ENCODE measurements at places on chromosomes 2 and 18.

DNA sequence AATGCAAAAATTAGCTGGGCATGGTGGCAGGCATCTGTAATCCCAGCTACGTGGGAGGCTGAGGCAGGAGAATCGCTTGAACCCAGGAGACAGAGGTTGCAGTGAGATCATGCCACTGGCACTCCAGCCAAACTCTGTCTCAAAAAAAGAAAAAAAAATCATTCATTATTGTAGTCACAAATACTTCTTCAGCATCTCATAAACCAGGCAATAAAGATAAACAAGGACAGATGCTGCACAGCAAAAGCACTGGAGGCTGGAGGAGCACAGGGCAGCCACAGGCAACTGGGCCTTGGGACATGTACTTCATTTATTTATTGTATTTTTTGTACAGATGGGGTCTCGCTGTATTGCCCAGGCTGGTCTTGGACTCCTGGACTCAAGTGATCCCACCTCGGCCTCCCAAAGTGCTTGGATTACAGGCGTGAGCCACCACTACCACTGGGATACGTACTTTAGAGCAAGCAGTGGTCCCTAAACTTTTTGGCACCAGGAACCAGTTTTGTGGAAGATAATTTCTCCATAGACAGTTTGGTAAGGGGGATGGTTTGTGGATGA is 16.8 kb upstream of the MAT2A start:
- DNase-seq: no peak

- DNase-seq: no peak
Measured at GRCh38 chr18:74407888-74408287, 49.2 kb downstream of the DIPK1C start.

DNA sequence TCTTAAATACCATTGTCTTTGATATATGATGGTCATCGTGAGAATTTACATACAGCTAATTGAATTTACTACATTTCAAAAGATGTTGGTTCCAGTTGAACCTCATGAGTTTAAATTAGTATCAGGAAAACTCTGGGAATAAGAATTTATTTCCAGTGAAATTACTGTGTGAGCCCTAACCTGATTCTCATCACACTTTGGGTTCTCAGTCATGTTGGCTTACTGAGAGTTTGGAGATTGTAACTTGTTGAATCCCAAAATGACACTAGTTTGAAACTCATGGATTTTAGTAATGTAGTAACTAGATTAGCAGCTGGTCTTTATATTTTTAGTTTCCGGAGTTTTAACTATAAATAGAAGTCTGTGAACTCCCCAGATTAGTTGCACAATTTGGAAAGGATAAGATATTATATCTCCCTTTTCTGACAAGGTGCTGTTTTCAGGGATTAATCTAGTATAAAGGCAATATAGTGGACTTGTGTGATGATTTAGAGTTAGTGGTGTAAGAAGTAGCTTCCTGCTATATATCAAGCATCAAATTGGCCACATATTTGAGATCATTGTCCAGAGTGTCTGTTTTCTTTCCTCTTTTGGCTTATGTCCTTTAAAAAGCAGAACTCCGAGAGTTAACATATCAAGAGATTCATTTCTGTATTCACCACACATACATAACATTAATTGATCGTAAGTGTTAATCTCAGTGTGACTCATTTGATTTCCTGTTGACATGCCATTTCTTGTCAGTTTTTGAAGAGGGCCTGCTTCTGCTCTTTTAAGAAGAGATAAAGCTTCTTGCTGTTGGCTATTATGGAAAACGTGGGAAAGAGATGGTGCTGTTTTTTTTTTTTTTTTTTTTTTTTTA is 15.7 kb downstream of the NDUFV2 start:
- DNase-seq: no peak

DNA sequence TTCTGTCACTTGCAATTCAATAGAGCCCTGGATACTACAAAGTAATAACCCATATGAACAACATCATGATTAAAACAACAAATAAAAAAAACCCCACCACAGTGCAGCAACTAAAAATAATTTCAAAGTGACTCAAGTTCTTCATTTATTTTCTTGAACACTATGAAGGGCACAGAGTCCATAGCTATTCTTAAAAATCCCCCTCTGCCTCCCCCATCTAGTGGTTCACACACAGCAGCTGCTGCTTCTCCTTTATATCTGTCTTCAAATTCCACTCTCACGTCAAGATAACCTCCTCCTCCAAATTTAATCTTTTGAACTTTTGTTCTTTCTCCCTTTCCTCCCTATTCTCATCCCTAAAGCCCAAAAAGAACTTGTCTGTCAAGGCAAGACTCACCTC is 591.3 kb downstream of the ZEB2 start:
- no peak for DNase-seq

DNA sequence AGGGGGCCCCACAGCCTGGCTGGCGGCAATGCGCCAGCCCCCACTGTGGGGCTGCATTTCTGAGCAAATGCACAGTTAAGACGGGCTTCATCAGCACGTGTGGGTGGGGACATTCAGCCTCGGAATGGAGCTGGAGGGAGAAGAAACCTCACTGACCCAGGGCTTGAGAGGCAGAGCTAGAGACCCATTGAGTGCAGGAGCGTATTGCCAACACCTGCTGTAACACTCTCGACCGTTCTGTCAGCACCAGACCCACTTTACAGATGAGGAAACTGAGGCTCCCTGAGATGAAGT is 200.9 kb upstream of the RAB6C start:
- DNase-seq: no peak

GRCh38 chr2:210727549-210727948 is 171.2 kb downstream of the CPS1 start:
- DNase-seq: no peak

- no peak for DNase-seq
Measured at GRCh38 chr2:160694221-160694620, 200.6 kb upstream of the RBMS1 start.

DNA sequence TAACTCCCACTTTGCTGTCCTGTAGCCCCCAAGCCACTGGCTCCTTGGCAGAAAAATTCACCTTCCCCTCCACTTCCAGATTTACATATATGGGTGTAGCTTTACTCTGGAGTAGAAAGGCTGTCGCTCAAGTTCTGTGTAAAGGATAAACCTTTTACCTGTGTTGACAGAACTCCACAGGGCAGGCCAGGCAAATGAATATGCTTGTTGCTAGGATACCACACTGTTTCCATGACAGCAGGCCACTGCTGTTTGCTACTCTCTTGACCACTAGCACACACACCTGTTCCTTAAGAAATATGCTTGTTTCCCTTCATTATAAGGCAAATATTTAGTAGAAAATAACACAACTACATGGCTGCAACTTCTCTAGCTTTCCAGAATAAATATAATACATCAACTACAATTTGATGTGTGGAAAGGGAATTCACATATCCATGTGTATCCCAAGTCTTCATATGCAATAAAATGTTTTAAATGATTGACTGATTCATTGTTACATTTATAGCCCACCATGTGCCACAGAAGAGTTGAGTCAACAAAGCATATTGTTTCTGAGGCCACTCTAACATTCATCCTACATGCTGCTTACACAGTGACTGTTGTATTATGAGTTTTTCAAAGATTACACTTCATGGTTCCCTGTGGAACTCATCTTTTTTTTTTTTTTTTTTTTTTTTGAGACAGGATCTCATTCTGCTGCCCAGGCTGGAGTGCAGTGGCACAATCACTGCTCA is 56.2 kb upstream of the ROCK1 start:
- no peak for DNase-seq

DNA sequence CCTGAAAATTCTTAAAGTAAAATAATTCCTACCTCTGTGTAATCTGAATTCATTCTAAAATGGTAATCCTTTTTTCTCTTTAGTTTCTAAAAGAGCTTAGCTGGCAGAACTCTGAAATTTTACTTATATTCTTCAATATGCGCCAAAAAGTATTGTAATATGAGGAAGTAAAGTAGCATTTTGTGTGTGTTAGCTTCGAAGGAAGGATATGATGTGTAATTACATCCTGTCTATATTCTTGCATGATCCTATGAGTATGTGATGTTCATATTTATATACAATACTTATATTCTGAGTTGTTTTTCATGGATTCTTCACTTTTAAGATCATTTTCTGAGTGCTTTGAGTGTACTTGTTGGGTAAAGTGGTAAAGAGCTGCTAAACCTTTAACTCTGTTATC is 402.9 kb upstream of the PKDCC start:
- DNase-seq: no peak

- peak; percentile 67 for DNase-seq
Measured at GRCh38 chr18:47953471-47953931, 23.0 kb upstream of the SMAD2 start.

DNA sequence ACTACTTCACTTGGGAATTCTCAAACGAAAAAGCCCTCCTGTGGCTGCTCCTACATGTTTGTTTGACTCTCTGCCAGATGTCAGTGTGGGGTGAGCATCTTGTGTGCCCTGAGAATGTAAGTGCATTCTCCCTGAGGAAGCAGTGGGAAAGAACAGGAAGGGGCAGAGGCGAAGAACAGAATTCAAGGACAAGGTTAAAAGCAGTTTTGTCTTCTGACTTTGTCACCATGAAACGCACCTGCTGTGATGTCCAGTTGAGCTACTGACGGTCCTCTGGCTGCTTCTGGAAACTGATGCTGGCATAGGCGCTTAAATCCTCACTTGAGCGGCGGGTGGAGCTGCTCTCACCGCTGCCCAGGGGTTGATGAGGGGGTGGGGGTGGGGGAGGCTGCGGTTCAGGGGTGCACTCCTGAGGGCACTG is 4.9 kb downstream of the IRS1 start:
- DNase-seq: peak; percentile 45

- no peak for DNase-seq
Measured at GRCh38 chr18:72233106-72233505, 311.0 kb downstream of the CBLN2 start.

DNA sequence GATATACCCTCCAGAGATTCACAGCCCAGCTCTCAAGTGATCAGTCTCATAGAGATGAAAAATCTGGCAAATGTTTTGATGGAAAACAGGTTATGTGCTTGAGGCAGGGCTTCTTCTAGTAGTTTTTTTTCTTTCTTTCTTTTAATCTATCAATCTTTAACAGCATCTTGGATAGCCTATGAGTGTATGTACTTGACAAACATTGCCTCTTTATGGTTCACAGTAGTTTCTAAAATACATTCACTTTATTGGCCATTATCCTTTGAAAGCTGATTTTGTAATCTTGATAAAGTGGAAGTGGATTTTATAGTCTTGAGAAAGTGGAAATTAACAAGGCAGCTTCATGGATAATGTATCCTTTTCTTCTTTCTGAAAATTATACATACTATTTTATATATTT is 51.4 kb upstream of the IL1R1 start:
- DNase-seq: no peak

DNA sequence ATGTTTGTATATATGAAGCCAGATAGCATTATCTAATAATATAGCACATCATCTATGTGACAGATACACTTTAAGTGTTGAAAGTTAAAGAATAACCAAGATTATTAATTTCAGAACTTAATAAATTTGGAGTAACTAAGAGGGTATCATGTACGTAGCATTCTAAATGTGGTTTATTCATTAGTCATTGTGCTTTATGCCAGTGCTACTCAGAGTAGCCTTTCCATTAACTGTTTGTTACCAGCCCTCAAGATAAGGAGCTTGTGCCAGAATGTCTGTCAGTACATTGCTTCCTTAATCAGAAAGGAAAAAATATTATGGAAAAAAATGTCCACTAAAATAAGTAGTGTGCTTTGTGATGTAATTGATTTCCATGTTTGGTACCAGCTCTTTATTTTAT is 94.9 kb upstream of the TWSG1 start:
- no peak for DNase-seq

DNA sequence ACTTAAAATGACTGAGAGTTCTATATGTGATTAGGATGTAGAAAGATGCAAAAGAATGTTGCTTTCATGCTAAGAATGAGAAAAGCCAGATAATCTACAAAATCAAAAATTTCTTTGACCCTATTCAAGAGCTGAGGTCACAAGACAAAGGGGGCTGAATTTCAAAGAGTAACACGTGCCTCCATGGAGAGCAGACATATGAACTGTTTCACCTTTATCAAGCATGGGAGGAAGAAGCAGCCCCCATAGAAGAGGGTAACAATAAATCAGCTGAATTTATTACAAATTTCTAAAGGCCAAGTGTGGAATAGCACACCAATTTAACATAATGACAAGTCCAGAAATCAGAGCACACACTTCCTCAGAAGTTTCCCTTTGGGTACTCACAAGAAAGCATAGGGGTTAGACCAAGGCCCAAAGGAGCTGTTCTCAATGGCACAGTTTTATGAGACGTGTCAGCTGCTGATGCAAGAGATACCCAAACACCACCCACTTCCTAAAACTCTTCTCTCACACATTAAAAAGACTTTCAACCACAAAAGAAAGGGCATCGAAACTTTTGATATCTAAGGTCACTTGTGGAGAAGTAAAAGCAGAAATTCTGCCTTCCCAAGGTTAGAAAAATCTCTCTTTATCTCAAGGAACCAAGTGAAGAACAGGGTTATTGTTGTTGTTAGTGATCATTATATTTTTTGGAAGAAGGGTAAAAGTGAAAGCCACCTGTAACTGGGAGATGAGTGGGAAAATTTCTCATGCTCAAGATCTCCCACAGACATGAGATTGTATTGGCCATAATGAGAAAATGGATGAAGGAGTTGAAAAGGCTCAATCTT is 950.1 kb downstream of the TRIB2 start:
- no peak for DNase-seq

GRCh38 chr2:58788402-58788801 is 547.3 kb upstream of the FANCL start:
- DNase-seq: no peak

GRCh38 chr2:161090411-161090810 is 69.8 kb upstream of the TANK start:
- DNase-seq: no peak

All from skeletal muscle cell (primary cell).